ENCODE measurements at places on chromosomes 1 and 21.

DNA sequence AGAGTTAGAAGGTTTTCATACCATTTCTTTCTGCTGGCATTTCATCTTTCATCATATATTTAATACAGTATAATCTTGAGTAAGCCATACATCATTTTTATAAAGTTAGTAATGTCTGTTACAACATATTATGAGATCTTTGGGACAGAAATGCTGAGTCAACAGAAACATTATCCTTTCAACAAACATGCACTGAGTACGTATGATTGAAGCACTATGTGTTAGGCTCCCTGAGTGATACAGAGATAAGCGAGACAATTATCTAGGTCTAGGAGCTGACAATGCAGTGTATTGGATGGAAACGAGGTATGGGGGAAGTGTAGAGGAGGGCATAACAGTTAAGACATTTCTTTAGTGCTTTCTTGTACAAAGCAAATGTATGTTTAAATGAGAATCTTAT, 19.7 kb upstream of the GPR52 start:
- DNase-seq, result no peak

GRCh38 chr1:95039360-95040031, 33.3 kb downstream of the ALG14 start:
- no peak for DNase-seq

- no peak for DNase-seq
Observed at GRCh38 chr1:17097787-17098186, 21.5 kb downstream of the PADI2 start.

DNA sequence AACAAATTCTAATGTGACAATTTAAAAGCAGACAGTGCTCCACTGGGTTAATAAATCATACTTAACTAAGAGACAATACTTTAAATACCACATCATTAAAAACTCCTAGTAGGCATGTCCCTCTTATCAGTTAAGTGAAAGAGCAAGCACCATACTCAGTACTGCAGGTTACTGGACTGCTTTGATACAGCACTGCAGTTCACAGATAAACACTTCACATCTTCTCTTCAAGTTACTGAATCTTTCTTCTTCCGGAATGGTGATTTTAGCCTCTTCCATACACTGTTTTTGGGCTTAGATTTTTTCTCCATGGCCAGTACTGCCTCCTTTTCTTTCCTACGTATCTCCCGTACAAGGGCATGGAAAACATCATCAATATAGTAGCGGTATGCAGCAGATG, 11.0 kb downstream of the RIT1 start:
- DNase-seq, result no peak

DNA sequence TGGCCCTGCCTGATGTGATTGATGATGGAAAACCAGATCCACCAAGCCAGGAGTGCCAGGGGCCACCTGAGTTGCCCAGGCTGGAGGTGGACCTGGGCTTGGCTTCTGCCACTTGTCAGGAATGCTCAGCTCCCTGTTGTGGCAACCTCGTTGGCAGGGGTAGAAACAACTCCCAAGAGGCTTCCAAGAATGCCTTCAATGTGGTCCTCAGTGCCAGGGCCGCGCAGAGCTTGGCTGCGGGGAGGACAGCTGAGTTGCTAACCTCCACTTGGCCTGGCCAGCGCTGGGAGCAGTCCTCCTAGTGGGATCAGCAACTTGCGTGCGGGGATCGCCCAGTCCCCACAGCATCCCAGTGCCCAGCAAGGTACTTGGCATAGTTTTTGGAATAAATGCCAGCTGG, 9.0 kb downstream of the MYOM3 start:
- DNase-seq, result no peak

DNA sequence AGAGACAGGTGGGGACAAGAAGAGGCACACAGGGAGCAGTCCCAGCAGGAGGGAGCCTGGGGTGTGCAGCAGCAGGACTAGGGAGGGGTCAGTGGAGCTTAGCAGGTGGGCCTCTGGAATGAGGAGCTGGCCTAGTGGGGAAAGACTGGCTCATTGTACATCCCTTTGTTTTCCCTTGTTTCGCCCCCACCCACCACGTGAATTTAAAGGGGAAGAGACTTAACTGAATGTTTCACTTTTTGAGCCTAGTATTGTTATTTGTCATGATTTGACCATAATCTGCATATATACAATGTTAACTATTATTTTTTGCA, 181.7 kb downstream of the DHRS3 start:
- DNase-seq, result no peak

GRCh38 chr1:201828217-201828819, 639 bp upstream of the IPO9 start:
- DNase-seq, result no peak

- peak; percentile 61 for DNase-seq
Observed at GRCh38 chr1:64268653-64269557, 65.5 kb downstream of the UBE2U start.

- DNase-seq, result no peak
Observed at GRCh38 chr1:42587753-42588152, 70.5 kb upstream of the PPIH start.

- DNase-seq, result no peak
Observed at GRCh38 chr1:51945591-51945990, 44.9 kb downstream of the RAB3B start.

GRCh38 chr1:109361069-109361468, 36.6 kb downstream of the SORT1 start:
- no peak for DNase-seq

DNA sequence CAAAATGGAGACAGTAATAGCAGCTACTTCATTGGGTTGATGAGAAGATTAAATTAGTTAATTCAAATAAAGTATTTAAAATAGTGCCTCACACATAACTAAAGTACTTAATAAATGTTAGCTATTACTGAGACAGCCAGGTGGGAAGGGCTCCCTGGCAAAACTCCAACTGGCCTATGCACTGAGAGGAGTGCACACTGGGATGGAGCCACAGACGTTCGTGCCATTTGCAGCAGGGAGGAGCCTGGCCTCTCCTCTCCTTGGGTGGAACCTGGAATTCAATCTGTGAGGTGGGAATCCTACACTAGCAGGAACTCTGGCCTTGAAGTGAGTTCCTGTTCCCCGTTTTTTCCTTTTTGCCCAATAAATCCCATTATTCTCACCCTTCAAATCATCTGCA, 28.1 kb downstream of the SLC5A9 start:
- no peak for DNase-seq

GRCh38 chr1:23290836-23291565, 53.1 kb downstream of the HNRNPR start:
- DNase-seq, result no peak

Data from stimulated activated CD4-positive, alpha-beta T cell treated with anti-CD3 and anti-CD28 coated beads, Interleukin-2, amount 100 ng/mL, for 4 hours (primary cell).